ENCODE measurements at places on chromosomes 2 and 18.

DNA sequence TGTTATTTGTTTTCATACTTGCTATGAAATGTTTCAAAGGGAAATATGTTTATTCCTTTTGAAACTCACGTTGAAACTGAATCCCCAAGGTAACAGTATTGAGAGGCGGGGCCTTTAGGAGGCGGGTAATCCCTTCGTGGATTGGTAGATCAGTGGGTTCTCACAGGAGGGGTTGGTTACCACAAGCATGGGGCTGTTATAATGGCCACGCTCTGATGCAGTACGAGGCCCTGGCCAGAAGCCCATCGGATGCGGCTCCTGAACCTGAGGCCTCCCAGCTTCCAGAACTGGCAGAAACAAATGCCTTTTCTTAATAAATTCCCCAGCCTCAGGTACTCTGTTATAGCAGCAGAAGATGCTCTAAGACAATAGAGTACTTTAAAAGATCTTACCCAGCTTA lies 135.7 kb downstream of the ASB1 start:
- no peak for DNase-seq

- no peak for DNase-seq
Observed at GRCh38 chr2:151860210-151860609, 32.0 kb upstream of the ARL5A start.

GRCh38 chr2:147543056-147543455 lies 301.8 kb upstream of the ACVR2A start:
- no peak for DNase-seq

DNA sequence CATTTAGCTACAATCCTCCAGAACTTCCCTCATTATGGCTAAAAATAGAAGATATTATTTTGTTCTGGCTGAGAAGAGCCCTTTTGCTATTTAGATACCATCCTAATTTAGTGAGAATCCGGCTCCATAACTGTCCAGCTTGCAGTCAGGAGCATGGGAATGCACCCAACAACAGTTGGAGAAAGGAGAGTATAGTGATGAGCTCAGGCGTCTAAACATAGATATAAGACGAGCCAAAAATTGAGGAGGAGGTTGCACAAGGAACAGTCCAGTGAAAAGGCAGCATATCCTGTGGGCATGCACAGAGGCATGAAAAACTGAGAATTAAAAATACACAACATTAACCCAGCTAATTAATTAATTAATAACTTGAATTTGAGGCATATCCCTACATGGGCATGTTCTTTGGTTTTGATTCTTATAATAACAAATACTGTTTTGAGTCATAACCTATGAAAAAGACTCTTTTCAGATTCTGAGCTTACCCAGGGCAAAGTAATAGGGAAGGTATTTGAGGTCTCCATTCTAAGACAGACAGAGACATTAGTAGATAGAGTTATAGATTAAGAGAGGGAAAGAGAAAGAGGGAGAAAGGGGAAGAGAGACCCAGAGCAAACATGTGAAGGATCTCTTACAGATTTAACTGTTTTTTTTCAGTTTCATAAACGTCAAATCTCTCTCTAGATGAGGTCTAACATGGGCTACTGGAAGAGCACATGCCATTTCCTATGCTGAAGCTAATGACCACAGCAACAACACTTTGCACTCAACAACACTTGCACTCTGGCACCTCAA lies 311.2 kb downstream of the OSR1 start:
- DNase-seq = no peak

GRCh38 chr2:53785366-53785765 lies 1.4 kb downstream of the ASB3 start:
- DNase-seq = no peak
